ENCODE measurements at places on chromosomes 2 and 18.

DNA sequence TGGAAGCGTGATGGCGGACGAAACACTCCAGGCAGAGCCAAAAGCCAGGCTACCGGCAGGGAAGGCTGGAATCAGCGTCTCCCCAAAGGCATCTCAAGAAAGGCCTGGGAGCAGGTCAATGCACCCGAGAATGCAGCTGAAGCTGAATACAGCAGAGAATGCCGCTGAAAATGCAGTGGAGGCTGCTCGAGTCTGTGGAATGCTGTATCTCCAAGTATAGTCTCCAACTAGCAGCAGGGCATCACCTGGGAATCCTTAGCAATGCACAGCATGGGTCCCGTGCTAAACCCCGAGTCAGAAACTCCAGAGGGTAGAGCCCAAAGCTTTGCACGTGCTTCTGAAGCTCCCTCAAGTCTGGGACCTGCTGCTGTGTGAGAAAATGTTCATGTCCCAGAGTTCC lies 191.1 kb upstream of the ALKAL2 start:
- no peak for DNase-seq

- no peak for DNase-seq
These were observed 83.3 kb downstream of the CACNB4 start for GRCh38 chr2:152015552-152015951.

DNA sequence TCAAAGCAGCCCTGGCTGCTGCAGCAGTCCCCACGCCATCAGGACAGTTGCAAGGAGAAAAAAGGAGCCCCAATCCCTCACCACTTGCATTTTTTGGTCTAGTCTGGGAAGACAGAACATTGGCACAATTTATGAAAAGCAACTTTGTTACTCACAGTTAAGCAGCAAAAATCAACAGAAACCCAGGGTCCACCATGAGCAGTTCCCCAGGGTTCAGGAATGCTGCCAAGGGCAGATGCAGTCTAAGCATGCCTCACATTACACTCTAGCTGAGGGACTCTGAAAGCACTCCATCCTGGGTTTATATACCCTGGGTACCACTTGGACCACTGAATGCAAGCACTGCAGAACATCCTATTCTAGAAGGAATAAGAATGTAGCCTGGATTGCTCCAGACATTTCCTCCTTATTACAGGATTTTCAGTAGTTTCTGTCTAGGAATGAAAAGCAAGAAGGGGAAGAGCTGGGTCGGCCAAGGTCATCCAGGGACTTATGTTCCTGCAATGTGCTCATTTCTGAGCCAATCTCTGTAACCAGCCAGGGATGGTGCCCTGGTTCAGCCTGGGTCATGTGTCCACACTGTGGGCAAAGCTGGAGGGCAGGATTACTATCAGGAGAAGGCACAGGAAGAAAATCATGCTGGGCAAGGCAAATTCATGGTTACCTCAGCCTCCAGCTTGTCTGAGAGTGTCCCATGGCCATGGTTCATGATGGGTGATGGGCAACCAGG lies 19.5 kb upstream of the TMEM163 start:
- DNase-seq: no peak

GRCh38 chr2:172046866-172047565 lies 38.3 kb upstream of the DLX1 start:
- no peak for DNase-seq

- no peak for DNase-seq
These were observed 212.7 kb upstream of the FSHR start for GRCh38 chr2:49367003-49367402.

GRCh38 chr2:68811364-68811763 lies 59.8 kb downstream of the BMP10 start:
- peak; percentile 44 for DNase-seq

- no peak for DNase-seq
These were observed 420.4 kb upstream of the LRRTM1 start for GRCh38 chr2:80725001-80725400.

- DNase-seq: no peak
These were observed 449.1 kb downstream of the PIK3C3 start for GRCh38 chr18:42404151-42404550.

GRCh38 chr2:197959383-197959782 lies 155.0 kb downstream of the PLCL1 start:
- no peak for DNase-seq

DNA sequence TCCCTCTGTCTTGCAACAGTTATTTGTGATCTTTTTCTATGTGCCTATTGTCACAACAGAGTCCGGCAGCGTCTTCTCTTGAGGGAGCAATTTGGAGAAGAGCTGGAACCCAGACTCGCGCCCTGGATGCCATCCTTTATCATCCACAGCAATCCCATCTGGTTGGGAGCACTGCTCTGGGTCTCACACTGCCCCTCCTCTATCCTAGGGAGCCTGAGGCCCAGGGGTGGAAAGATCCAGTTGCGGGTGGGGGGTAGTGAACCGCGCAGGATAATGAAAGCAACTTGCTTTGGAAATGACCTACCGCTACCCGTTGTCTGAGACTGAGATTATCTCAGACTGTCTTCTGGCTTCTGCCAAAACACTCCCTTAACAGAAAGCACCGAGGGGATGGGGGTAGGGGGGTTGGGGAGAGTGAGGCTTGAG lies 713 bp downstream of the WBP1 start:
- DNase-seq: no peak

- peak; percentile 87 for DNase-seq
These were observed 1.0 kb upstream of the AGBL5 start for GRCh38 chr2:27050281-27050995.

GRCh38 chr2:173760553-173760952 lies 204.6 kb downstream of the SP3 start:
- no peak for DNase-seq

GRCh38 chr2:238107525-238108422 lies 7.6 kb downstream of the ESPNL start:
- no peak for DNase-seq

GRCh38 chr2:27199241-27199640 lies 12.6 kb upstream of the ATRAID start:
- no peak for DNase-seq

DNA sequence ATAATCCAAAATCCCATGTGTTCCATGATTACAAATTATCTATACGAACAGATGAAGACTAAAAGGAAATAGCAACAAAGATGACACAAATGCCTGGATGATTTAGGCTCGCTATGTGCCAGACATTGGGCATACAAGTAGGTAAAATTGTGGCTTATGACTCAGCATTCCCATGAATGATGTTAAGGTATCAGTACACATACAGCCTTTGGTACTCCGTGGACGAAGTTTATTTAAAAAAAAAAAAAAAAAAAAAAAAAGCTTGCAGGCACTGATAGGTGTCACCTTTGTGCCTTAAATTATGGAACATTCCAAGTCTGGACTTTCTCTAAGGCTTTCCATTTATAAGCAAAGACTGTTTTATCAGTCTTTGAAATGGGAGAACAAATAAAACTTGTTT lies 2.7 kb downstream of the CHAC2 start:
- DNase-seq: no peak

DNA sequence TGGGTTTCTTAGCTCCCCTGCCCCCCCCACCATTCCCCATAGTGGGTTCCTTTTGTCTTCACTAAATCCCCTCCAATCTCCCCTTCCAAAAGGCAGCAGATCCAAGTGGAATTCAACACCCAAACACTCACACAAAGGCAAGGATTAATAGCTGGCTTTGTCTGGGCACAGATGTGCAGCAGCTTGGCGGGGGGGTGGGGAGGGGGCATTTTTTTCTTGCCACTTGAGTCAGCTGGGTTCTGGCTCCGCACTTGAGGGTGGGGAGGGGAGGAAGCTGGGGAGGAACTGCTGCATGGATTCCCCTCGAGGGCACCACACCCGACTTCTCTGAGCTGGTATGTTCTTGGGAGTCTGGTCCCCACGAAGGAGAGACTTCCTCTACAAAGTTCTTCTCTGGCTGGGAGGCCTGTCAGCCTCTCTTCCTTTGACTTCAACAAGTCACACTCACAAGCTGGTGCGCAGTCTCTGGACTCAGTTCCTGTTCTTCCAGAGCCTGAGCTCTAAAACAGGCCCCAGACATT lies 36.0 kb downstream of the SERTAD2 start:
- DNase-seq: no peak

DNA sequence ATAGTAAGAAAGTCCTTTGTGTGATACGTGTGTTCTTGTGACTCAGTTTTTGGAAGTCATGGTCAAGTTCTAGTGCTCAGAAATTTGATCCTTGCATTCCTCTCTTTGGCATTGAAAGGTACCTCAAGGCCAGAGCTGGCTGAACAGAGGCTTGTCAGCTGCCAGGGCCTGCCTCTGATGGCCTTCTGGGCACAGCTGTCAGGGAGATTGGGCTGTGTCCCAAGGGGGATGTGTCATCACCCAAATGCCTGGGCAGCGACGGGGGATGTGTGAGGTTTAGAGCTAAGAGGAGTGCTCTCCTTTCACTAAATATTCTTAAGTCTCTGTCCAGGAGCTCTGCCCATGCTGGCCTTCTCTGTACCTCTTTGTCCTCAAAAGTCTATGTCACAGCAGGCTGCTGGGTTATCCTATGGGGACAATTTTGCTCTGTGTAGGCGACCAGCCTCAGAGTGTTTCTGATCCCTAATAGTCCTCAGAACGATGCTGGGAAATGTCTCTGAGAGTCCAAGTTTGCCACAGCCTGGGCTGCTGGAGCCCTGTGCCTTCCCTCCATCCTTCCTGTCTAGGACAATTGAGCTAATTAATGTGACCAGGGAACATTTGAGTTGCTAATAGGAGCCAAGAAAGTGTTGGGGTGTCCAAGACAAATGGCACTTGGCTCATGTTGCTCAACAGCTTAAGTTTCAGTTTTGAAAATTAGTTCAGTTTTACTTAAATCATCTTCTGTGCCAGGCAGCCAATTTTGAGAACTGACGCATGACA lies 115.4 kb upstream of the ZNF521 start:
- no peak for DNase-seq

DNA sequence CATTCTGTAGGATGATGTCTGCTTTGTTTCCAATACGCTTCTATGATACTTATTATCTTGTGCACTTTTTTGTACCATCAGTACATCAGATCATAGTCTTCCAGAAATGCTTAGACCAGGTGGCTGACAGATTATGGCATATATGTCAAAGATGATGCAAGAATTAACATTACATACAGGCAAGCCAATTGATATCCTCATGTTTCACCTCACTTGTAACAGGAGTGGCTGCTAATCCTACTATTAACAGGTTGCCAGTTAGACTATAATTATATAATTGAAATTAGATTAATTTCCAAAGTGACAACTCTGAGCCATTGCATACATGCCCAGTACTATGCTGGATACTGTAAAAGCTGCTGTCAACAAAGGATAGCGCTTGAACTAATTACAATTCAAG lies 77.2 kb downstream of the TLK1 start:
- no peak for DNase-seq

GRCh38 chr18:76463872-76464271 lies 31.2 kb downstream of the ZNF516 start:
- DNase-seq: no peak

DNA sequence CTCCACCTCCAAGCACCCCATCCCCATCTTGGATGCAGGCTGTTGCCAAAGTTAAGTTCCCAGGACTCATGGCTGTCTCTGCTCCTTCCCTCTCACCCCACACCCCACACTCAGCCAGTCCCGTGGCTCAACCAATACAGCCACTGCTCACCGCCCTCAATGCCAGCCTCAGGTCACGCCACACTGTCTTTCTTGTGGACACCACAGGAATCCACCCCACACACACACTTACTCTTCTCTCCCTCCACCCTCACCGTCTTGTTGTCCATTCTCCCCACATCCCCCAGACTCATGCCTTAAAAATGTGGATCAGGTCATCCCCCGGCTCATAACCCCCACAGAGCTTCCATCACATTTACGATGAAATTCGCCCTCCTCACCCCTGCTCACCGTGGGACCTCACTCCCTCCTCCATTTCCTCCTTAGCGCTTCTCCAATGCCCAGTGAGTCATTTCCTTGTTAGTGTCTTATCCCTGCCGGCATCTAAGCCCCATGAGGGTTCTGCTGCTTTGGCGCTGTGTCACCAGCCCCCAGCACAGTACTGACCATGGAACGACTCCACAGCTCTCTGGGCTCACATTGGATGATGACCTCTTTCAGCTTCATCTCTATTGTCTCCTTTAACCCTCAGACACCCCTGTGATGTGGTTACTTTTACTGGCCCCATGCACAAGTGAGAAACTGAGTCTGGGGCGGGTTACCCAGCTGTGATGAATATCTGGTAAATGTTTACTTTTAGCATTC lies 13.8 kb downstream of the MLPH start:
- DNase-seq: peak; percentile 98

DNA sequence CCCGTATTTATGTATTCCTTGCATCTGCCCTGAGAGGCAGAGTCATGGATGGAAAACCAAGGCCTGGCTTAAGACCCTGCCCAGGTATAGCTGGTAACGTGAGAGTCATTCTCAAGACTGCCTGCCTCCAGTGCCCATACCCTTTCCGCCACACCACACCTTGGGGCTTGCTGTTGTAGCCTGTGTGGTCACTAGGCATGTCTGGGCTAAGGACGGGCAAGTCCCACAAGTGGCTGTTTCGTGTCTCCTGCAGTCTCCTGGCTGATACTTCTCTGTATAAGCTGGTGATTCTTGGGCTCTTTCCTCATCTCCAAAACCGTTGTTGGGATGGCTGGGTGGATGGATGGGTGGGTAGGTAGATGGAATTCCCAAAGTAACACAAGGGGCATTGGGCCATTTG lies 269.8 kb downstream of the KLHL29 start:
- no peak for DNase-seq

GRCh38 chr2:30422444-30423040 lies 24.5 kb upstream of the LCLAT1 start:
- DNase-seq: peak; percentile 55

DNA sequence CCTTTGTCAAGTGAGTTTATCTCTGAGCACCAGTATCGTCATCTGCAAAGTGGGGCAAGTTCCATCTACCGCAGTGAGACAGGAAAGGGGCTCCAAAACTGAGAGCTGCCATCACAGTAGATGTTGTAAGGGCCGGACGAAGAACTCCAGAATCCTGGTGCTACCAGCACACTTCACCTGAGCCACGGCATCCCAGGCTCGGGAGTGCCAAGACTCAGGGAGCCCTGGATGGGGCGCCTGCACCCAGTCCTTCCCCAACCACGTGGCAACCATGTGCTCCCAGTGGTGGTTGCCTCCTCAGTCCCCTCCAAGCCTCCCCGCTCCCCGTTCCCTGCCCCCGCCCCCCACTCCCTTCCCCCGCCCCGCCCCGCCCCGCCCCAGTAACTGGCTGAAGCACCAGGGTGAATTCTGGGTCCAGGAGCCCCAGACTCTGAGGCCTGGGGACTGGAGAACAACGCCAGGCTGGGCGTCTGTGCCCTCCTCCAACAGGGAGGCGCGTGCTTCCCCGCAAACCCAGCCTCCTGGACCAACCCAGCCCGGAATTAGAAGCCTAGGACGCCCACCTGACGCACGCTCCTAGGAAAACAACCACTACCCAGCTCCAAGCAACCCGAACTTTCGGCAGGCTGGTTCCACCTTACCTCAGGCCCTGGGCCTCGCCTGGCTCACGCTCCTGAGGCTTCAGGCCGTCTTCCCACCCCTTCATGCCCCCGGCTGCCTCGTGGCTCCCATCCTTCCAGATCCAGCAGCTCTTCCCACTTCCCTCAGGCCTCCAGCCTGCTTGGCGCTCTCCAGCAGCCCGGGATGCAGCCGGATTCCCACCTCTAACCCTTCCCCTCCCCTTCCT lies 67.6 kb downstream of the LAMA3 start:
- no peak for DNase-seq

- DNase-seq: no peak
These were observed 944.9 kb upstream of the ZEB2 start for GRCh38 chr2:145464866-145465265.

- DNase-seq: peak; percentile 8
These were observed 67.3 kb downstream of the CAMKMT start for GRCh38 chr2:44429034-44429433.

- no peak for DNase-seq
These were observed 153.6 kb upstream of the EPAS1 start for GRCh38 chr2:46143429-46144132.
